ENCODE measurements at places on chromosomes 2 and 18.

DNA sequence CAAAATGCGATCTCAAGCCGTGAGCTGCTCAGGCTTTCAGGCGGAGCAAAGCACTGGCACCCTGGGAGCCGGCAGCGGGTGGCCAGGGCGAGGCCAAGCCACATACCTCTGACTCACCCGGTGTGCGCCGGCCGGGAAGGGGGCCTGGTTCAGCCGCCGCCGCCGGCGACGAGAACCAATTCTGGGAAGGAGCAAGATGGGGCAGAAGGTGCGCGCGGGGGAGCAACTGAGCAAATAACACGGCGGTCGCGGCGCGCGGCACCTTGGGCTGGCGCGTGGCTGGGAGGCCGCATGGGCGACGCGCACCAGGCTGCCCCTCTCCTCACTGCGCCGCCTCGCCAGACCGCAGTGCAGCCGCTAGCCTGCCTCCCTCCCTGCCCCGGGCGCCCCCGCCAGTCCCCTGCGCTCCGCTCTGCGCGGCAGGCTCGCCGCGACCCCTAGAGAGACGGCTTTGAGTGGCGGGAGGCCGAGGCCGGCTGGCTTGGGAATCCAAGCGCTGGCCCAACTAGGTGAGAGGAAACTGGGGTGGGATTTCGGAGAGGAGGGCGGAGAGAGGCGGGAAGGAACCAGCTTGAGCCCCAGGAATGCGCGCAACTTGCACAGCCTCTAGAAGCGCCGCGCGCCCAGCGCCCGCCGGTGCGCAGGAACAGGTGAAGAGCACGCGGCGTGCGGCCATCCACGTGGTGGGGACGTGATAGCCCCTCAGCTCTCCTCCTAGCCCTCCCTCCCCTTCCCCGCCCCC is 3.2 kb downstream of the NRP2 start:
- DNase-seq: no peak

- no peak for DNase-seq
Measured at GRCh38 chr2:202847693-202848524, 23.7 kb downstream of the ICA1L start.

- DNase-seq: no peak
Measured at GRCh38 chr2:234071664-234072063, 21.2 kb downstream of the SPP2 start.

- no peak for DNase-seq
Measured at GRCh38 chr18:55401638-55402191, 186.3 kb downstream of the TCF4 start.

DNA sequence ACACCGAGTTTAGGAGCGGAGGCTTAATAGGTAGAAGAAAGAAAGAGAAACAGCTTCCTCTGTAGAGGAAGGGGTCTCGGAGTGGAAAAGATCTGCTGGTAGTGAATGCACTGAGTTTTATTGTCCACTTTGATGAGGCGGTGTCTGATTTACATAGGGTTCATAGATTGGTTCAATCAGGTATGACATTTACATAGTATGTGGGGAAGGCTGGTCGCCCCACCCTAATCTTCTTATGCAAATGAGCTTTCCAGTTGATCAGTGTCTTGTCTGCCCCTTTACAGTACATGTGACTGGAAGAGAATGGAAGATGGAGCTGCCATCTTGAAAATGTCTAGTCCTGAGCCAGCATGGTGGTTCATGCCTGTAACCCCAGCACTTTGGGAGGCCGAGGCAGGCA is 19.9 kb upstream of the CNOT11 start:
- no peak for DNase-seq

Data from activated T-cell treated with anti-CD3 and anti-CD28 coated beads for 4 hours (primary cell).